ENCODE measurements at places on chromosomes 13 and 19.

- no peak for DNase-seq
Measured at GRCh38 chr19:1046836-1047695, 7.2 kb downstream of the ABCA7 start.

- no peak for DNase-seq
Measured at GRCh38 chr13:79990048-79990447, 350.9 kb downstream of the SPRY2 start.

GRCh38 chr19:1004803-1005664 lies 4.8 kb downstream of the GRIN3B start:
- DNase-seq: no peak

DNA sequence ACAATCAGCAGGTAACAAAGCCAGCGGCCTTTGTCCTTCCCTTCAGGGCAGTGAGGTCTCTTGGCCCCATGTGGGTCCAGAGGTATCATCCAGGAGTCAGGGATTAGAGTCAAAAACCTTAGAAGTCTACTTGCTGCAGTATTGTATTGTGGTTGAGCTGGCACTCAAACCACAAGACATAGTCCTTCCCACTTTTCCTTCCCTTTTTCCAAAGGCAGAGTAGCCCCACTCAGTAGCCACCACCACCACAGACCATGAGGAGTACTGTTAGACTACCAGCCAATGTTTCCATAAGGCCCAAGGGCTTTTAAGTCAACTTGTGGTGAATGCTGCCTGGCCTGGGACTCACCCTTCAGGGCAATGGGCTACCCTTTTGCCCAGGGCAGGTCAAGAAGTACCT lies 27.1 kb upstream of the CCNA1 start:
- DNase-seq: no peak

GRCh38 chr13:50085063-50085462 lies 69.8 kb downstream of the KCNRG start:
- no peak for DNase-seq

GRCh38 chr19:12802267-12803106 lies 618 bp downstream of the THSD8 start:
- no peak for DNase-seq

DNA sequence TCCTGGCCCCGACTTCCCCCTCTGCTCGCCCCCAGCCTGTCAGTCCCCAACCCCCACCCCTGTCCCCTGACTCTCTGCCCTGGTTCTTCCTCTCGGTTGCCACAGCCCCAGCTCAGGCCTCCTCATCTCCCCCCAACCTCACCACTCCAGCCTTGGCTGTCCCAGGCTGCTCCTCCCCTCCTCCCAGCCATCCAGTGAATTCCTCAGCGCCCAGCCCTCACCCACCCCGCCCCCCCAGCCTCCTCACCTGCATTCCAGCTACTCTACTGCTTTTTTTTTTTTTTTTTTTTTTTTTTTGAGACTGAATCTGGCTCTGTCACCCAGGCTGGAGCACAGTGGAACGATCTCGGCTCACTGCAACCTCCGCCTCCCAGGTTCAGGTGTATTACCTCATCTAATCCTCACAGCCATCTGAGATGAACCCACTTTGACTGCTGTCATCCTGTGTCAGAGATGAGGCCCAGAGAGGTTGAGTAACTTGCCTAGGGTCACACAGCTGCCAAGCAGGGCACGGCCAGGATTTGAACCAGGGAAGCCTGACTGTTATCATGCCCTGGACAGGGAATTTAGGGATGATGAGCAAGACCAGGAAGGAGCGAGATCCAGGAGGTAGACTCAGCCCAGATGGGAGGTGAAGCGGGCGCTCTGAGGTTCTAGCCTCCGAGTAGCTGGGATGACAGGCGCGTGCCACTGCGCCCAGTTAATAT lies 2.6 kb downstream of the SULT2B1 start:
- DNase-seq: no peak
